ENCODE measurements at places on chromosomes 16 and 17.

DNA sequence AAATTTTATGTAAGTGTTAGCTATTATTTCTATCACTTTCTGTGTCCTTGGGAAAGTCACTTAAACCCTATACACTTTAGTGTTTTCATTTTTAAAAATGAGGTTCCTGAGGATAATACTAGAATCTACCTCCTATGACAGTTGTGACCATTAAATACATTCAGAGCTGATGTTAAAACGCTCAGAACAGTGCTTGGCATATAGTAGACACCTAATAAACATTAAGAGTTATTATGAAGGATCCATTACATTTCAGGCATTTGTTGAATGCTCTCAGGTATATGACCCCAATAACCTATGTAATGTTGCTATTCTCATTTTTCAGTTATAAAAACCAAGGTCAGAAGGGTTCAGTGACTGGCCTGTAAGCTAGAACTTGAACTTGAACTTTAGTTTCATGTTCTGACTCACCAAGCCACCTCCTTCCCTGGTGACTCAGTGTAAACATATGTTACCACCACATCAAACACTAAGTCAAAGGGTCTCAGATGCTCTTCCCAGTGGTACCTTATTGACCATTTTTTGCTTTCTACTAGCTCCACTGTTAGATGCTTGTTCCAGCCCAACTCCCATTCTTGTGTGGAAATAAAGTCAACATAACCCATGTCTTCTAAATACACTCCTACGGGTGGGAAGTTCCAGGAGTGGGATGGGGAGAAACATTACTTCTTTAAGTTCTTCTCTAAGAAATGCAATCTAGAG, 47.6 kb downstream of the HSD17B2 start:
- peak; percentile 40 for DNase-seq

- DNase-seq = no peak
Measured at GRCh38 chr17:44170499-44171201, at the start of gene ASB16. Gene ASB16, plus strand, starts transcription at chr17:44170704. Its CDS starts 86 bp downstream, at chr17:44170790.

- no peak for DNase-seq
Measured at GRCh38 chr16:66107661-66108060, 258.8 kb upstream of the CDH5 start.

- DNase-seq = peak; percentile 36
Measured at GRCh38 chr16:75559564-75560372, 3.7 kb upstream of the TMEM231 start.

- DNase-seq = no peak
Measured at GRCh38 chr17:30477774-30478115, 537 bp downstream of the GOSR1 start.

Measured in HS-27A (cell line).